Activated CD4-positive, alpha-beta T cell treated with anti-CD3 and anti-CD28 coated beads, Interleukin-2, amount 50 U/mL, for 24 hours (primary cell): ENCODE measurements at places on chromosomes 1 and 21.

- no peak for DNase-seq
Observed at GRCh38 chr21:42061986-42062235, 9.2 kb upstream of the UMODL1 start.

DNA sequence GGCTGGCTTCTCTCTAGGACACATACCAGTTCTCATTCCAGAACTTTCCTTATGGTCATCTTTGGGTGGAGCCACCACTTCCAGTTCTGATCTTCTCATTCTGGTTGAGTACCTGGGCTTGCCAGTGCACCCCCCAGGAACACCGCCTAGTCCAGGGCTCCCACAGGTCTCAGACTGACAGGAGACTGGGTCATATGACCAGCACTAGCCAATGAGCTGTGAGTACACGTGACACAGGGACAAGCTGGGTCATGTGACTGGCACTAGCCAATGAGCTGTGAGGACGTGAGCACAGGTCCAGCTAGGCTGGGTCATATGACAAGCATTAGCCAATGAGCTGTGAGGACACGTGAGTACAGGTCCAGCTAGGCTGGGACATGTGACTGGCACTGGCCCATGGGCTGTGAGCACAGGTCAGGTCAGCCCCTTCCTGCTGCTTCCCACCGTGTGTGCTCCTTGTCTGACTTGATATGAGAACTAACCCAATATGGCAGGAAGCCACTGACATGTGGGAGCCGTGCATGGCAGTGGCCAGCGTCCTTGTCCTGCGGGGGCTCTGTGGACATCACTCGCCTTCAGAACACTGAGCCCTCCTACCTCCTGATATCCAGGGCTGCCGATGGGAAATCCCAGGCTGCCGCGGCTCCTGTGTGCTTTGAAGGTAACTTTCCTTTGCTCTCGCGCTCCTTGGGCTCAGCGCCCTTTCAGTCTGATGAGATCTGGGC lies 22.7 kb downstream of the KRTAP10-1 start:
- no peak for DNase-seq

- no peak for DNase-seq
Observed at GRCh38 chr21:43303275-43304178, 123.4 kb downstream of the SIK1 start.

DNA sequence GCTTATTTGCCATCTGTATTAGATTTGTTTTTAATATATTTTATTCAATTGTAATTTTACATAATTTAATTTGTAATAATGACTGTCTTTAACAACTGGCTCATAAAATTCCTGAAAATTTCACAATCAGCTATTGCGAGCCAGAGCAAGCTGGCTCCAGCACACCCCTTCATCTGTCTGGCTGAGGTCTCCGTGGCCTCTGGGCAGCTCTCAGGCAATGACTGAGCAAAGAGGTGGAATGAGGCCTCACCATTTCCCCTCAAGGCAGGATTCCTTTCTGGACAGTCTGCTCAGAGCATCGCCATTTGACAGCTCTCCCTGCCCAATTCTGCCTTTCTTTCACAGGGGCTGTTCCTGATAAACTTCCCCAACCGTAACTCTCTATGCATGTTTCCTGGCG lies 5.8 kb upstream of the KANK4 start:
- no peak for DNase-seq

DNA sequence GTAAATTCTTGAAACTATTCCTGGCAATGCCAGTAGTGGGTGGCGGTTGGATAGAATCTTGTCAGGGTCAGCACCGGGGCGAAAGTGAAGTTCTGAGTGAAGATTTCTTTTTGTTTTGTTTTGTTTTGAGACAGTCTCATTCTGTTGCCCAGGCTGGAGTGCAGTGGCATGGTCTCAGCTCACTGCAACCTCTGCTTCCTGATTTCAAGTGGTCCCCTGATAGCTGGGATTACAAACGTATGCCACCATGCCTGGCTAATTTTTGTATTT lies 33.3 kb downstream of the PCNT start:
- no peak for DNase-seq

DNA sequence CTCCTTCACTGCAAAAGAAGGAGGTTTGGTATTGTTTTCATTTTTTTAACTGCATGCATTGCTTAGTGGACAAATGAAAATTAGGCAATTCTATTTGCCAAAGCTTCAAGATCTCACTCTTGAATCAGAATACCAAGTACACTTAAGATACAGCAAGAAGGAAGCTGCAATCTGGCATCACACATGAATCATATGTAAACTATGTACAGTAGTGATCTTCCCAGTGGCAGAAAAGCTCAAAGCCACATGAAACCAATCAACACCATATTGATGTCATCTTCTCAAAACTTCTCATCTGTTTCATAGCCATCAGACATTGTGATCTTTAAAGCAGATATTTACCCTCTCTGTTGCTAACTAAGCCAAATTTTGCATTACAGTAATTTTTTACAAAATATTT lies 550.1 kb downstream of the LTN1 start:
- no peak for DNase-seq

DNA sequence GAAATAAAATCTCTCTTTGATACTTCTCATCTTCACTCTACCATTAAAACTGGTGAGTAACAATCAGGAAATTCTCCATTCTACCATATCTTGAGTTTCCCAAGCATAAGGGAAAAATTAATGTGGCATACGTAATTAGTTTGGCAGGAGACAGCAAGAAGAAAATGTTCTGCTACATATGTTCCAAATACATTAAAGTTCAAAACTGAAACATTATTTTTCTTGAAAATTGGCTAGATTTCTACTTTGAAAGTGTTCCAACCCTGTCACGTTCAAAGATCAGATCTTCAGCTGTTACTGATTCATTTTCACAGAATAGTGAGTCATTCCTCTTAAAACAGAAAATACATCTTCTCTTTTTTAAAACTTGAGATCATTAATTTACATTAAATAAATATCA lies 48.5 kb downstream of the PIGK start:
- no peak for DNase-seq

DNA sequence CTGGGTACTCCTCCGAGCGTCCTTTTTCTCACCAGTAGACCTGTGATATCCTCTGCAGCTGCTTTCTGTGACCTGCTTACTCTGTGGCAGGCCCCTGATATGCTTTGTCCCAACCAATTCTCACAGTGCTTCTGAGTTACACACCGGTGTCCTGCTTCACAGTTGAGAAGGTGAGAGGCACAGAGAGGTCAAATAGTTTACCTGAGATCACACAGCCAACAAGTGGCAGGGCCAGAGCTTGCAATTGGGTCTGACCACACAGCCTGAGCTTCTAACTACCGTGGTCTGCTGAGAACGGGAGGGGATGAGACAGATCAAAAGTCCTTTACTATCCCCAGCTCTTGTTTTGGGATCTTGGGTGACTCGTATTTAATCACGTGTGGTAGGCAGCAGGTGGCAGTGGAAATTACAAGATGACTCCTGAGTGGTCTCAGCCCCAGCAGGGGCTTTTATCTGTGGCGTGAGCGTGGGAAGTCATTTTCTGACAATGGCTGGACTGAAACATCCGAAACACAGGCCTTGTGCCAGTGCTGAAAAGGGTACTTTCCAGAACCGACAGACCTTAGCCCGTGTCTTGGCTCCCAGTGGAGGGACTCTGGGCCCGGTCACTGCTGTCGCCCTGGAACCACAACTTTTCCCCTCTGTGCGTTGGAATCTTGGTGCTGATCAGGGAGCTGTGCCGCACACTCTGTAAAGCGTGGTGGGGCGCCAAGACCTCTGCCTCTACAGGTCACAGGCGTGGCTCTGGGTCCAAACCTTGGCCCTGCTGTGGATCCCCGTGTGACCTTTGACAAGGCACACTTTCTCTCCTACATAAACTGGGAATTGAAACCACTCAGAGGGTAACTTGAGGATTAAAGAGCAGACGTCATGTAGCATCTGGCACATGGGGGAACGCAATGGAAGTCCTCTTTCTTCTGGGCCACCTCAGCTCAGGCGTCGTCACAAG lies 11.9 kb downstream of the THEMIS2 start:
- DNase-seq = no peak

GRCh38 chr1:81310250-81310649 lies 490.5 kb upstream of the ADGRL2 start:
- DNase-seq = no peak

DNA sequence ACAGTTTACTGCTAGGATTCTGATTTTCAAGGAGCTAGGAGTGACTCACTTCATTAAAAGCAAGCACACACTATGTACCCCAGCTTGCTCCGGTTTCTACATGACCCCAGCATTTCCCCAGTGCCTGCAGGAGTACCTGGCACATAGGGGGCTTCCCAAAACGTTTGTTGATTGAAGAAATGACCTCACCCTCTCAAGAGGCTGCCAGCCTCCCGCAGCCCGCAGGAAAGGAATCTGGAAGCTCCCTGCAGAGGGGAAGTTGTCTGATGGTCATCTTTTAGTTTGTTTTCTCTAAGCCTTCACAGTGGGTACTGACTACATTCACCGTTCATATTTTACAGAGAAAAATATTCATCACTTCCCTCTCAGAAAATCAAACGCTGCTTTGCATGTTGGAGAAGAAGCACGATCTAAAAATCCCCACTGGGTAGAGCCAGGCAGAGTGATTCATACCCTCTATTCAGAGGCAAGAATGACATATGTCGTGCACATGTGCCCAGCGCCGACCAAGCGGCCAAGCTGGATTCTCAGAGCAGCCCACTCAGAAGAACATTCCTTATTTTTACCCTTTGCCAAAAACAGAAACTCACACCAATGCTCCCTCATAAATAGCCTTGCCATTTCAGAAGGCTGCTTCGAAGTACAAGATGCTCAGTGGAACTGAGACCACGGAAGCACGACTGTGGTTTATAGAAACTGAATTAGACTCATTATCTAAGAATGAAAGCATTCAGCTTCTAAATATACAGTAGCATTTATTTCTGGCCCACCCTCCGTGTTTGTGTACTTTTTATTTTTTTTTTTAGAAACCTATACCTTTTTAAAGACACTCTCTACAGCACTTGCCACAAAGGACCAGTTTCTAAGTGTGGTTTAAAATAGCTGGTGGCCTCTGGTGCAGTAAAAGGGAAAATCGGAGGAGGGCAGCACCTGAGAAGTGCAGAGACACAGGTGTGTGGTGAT lies 143.2 kb downstream of the MIS18A start:
- DNase-seq = no peak

- DNase-seq = no peak
Observed at GRCh38 chr1:67691712-67692111, 6.7 kb downstream of the GADD45A start.

DNA sequence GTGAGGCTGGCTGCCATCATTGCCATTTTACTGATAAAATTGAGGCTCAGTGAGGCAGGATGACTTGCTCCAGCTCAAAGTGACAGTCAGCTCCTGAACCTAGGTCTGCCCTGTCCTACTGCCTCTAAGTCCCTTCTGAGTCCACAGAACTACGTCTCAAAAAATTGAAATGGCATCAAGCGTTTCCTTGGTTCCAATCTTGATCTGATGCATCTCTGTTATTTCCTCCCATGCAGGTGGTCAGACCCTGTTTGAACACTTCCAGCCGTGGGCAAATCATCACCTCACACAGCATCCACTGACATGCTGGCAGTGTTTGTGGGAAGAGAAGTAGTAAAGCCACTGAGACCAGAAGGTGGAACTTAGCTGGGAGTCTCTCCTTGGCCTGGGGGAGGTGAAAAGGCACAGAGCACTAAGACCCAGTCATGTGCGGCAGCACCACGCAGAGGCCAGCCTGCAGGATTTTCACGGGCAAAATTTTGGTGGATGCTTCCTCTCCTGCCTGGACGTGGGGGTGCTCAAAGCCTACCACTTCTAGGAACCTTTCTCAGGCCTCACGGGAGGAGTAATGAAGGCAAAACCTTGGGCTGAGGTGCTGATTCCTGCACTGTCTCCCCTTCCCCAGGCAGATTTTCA lies 7.8 kb upstream of the CPLANE2 start:
- no peak for DNase-seq

- DNase-seq = no peak
Observed at GRCh38 chr1:25760871-25761270, 39.1 kb upstream of the SELENON start.

GRCh38 chr1:169694304-169695075 lies 16.9 kb downstream of the SELL start:
- no peak for DNase-seq

DNA sequence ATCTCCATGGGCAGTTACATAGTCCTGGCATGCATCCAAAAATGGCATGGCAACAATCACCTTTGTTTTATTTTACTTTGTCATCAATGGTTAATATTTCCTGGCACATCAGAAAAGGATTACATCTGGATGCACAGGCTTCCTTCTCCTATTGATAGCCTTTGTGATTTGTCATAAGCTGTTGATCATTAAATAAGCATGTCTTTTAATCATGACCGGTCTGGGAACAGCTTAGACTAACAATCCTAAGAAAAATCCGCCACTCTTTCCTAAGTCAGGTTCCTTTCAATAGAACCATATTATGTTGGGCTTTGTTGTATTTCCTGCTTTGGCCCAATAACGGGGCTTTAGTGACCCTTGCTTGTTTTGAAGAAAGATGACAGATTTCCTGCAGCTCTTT lies 330.6 kb downstream of the DUSP10 start:
- no peak for DNase-seq

DNA sequence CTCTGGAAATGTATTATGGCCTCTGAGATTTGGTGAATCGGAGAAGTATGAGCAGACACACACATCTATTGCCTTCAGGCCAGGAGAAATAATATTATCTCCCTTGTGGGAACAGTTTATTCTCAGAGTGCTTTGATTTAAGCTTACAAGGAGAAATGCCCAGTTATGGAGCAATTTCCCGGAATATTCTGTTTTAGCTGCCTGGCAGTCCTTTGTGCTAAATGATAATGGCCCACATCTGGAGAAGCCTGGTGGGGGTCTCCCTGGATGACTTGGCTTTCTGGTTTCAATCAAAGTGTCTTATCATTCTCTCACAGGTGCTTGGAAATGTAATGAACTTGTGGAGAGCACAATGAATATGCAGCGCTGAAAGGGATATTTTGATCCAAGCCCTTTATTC lies 389.6 kb upstream of the USP24 start:
- DNase-seq = no peak

DNA sequence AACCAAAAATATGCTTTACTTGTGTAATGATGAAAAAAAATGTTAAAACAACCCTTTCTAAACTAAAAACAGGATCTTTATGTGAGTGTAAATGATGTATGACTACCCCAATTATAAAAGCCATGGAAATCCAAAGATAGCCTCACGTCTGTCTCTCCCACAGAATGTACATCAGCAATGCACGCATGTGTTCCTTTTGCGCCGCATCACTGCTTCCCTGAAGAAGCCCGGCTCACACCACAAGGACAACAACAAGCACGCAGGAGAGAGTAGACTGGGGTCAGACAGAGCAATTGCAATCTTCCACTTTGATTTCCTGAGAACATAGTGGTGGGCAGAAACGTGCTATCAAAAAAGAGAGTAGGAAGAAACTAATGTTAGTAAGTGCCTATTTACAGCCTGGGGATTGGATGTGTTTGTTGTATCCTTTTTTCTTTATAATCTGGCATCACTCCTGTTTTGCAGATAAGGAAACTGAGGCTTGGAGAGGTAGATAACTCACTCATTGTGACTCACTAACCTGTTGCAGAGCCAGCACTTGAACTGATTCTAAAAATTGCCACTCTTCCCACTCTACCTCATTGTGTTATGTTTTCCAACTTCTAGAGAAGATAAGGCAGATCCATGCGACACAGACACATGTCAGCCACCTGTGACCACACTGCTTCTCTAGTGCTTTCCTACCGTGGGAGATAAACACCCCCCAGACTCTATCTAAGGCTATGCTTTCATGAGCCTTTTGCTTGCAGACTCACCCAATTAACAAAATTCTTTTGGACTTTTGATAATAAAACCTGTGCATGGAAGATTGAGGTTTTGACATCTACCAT lies 60.1 kb downstream of the MAP10 start:
- no peak for DNase-seq
